Right renal cortex interstitium (tissue), 3 donors: ENCODE measurements at places on chromosomes 1 and 21.

- no peak for DNase-seq
Observed at GRCh38 chr1:95042286-95042685, 30.5 kb downstream of the ALG14 start.

- DNase-seq: no peak
Observed at GRCh38 chr21:42107177-42107880, 36.2 kb downstream of the UMODL1 start.

DNA sequence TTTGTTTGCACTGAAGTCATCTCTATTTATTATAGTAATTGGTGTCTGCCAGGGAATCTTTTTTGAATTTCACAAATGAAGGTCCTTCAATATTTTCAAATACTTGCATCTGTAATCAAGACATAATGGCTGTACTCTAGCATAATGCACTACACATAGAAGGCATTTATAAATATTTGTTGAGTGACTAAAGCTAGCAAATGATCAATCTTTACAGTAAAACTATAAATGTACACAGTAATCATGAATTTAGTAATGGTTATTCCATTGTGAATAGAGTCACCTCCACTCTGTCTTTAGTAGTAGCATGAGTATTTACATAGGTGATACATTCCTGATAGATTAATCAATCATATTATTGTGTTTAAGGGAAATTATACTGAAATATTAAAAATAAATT, 119.6 kb downstream of the USH2A start:
- no peak for DNase-seq

DNA sequence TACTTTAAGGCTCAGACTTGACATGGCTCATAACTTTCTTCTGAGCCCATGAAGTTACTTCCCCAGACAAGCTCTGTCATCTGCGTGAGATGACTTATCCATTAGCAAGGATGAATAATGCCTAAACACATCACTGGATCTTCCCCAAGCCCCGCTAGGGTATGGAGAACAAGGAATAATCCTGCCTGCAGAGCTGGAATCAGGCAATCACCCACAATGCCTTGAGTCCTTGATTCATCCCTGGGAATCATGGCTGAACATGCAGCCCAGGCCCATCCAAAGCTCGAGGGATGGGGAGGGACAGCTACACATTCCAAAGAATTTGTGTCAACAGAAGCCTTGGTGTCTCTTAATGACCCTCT, 131.7 kb downstream of the PSMG1 start:
- no peak for DNase-seq

GRCh38 chr1:225595452-225595851, 57.5 kb downstream of the ENAH start:
- DNase-seq: no peak

DNA sequence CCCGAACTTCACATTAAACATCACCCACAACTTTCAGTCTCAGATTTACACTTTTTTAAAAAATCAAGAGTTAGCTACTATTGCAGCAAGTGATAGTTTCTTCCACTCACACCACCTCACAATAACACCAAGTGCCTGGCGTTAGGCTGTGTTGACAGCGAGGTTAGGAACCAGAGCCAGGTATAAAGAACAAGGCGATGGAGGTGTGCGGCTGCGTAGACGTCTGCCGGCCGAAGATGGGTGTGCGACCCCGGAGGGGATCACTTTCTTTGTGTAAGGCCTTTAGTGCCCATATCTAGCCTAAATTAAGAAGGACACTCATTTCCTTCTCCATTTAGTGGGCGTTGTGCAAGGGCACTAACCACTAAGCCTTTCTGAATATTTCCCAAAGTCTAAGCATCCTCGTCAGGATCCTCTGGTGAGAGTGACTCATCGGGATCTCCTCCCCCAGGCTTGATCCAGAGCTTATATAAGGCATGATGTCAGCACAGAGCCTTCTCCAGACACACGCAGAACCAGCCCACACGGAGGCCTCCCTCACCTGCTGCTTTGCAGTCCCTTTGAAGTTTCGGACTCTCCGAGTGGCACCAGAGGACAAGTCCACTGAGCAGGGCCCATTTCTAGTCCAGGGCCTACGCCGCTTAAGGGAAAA, 11.8 kb downstream of the NHLH2 start:
- DNase-seq: no peak

DNA sequence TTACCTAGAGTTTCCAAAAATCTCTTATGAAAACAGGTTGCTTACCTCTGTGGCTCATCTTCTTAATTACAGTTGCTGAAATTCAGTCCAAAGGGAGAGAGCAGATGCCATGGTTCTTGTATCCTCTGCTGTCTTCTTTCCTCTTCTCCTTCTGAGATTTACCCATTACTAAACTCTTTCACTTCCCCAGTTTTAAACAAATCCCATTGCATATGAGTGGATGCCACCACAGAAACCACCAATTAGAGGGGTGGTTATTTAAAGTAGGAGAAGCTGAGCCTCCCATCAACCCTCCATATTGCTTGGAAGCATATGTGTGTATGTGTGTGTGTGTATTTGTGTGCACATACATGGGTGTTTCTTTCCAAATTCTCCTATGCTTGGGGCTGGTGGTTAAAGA, 128.5 kb upstream of the KCNK1 start:
- DNase-seq: no peak

GRCh38 chr1:146036241-146036964, 14.9 kb upstream of the HJV start:
- no peak for DNase-seq

DNA sequence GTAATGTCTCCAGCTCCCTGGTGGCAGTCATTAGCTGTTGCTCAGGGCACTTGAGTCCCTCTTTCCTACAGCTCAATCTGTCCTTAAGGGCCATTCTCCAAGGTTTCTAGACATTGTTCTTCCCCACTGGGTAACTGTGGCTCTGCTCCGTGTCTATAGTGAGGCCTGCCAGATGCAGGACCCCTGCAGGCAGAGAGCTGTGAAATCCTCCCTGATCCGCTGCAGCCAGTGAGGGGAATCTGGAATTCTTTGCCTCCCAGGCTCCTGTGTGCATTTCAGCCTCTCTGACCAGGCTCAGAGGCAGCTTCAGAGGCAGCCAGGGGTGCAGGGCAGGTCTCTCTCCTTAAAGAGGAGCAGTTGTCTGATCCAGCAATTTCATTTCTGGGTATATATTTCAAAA, 14.4 kb upstream of the IGSF21 start:
- no peak for DNase-seq

- no peak for DNase-seq
Observed at GRCh38 chr1:57131257-57131656, 165.4 kb upstream of the C8B start.
